ENCODE measurements at places on chromosomes 2 and 18.

DNA sequence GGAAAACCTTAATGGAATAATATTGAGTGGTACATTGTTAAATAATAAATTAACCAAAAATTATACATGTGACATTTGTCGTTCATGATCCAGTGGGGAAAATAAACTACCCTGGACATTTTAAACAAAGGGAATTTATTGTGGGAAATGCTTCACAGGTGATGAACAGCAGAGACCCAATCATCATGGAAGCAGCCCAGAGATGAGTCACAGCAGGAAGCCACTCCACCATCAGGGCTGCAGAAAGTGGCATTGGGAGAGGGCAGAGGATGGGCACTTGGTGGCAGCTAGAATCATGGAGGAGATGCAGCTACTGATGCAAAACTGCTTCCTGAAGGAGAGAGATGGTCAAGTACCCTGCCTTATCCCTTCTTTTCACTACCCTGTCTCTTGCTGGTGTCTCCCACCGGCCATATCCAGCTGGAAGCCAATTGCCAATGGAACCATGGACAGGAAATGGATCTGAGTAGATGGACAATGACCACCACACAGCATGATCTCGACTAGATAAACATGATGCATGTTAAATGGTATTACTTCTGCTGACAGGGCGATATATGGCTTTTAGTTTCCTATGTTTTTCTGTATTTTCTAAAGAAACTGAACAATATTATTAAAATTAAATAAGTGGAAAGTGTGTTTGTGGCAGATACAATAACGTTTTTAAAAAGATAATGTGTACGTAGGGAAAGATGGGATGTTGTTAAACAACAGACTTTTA lies 139.8 kb downstream of the RPIA start:
- no peak for DNase-seq

DNA sequence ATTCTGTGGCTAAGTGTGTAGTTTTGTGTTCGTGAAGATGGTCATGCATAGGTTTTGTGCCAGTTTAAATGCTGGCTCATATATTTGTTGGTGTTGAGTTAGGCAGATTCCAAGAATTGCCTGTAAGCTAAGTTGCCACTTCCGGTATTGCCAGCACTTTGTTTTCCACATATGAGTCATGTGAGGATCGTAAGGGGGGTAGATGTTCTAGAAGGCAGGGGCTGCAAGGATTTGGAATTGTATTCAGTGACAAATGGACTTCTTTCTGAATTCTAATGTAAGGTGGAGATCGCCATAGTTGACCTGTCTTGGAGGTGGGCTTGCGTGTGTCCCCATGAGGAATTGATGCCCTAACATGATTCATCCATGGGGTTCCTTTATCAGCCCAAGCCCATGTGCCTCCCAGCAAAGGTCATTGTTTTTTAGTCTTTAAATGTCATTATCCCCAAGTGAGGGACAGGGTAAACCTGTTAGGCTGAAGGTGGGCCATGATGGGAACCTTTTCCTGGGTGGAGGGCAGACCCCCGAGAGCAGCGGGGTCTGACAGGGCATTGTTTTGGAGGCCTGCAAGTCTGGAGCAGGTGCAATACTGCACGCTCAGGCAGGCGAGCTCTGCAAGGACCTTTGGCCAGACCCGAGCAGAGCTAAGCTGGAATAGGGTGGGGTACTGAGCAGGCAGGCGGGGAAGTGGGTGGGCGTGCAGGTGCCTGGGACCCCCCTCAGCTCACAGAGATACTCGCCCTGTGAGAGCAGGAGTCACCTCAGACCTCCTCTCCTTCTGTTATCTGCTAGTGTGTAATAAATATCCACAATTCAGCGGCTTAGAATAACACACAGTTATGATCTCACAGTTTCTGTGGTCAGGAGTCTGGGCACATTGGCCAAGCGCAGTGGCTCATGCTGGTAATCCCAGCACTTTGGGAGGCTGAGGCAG lies 77.4 kb downstream of the LRRFIP1 start:
- DNase-seq: no peak

DNA sequence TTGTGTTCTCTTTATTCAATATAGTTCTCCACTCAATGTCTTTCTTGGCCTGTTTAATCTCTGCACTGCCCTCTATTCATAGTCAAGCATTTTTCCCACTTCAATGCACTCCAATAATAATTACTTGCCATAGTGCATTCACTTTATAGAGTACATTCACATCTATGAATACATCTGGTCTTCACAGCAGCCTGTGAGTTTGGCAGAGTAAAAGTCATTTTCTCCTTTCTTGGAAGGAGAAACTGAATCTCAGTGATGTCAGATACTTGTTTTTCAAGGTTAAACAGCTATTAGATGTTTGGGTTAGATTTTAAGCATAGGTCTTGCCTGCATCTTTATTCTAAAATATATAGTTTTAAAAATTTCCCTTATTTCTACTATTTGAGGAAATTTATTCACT lies 373.2 kb downstream of the TRIB2 start:
- no peak for DNase-seq

DNA sequence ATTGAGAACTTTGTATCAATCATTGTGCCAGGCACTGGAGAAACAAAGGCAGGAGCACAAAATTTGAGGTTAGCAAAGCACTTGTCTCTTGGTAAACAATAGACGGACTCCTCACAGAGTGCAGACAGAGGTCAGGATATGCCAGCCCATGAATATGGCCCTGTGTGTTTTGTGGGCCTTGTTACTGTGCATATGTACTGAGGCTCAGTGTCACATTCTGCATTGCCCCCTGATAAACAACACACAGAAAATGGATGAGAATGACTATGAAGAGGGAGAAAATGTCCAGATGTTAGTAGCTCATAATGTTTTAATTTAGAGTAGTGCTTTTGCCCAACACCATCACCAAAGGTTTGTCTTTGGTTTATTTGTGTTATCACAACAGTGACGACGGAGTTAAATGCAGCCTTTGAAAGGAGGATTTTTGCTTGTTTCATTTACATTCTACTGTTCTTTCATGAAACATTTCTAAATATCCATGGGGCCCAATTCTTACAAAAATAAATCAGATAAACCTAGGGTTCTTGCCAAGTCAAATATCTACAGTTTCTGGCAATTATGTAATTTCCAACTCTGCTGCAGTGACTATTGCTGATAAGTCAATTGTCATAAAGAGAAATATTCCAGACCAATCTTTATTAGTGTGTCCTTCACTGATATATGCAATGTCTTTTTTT lies 14.6 kb upstream of the NT5C1B start:
- no peak for DNase-seq

DNA sequence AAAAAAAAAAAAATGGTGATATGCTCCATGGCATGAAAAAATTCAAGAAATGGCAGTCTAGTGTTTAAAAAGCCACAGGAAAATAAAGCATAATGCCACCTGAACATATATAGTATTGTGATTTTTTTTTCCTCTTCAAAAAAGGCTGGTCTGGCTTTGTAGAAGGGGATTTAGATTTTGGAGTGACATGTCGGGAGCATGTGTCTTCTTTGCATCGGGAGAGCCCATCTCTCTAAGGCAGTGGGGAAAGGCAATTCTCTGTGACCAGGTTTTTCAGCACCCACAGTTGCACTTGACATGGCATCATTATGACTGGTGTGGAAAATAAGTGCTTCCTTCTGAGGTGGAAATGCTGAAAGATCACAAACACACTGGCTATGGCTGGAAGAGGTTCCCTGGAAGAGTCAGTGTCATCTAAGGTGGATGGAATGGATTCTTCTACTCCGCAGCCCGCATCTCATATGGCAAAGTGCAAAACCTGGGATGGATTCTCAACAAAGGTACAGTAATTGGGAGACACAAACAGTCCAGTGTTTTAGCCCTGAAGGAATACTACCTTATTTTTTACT lies 172.5 kb downstream of the AGAP1 start:
- DNase-seq: peak; percentile 13

DNA sequence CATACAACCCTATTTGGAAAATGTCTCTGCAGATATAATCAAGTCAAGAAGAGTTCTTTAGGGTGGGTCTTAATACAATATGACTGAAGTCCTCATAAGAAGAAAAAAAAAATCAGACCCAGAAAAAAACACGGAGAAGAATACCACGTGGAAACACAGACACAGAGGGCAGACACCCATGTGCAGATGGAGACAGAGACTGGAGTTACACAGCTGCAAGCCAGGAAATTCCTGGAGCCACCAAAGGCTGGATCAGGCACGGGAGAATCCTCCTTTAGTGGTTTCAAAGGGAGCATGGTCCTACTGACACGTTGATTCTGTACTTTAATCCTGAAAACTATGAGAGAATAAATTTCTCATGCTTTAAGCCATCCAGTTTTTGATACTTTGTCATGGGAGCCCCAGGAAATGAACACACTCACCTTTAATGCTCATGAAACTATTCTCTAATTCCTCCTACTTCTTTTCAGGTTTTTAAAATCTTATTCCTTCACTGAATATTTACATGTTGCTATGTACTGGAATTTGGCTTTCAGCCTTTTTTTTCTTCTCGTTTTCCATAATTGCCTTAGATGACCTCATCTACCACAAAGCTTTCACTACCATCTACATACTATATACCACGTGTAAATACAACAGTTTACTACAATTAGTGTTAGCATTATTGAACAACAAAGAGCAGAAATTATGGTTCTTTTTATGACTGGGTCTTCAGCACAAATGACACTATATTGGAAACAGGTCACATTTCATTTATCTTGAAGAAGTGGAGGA lies 529.1 kb downstream of the IRS1 start:
- no peak for DNase-seq

- no peak for DNase-seq
These were observed 3.6 kb downstream of the REG3A start for GRCh38 chr2:79155826-79156476.

DNA sequence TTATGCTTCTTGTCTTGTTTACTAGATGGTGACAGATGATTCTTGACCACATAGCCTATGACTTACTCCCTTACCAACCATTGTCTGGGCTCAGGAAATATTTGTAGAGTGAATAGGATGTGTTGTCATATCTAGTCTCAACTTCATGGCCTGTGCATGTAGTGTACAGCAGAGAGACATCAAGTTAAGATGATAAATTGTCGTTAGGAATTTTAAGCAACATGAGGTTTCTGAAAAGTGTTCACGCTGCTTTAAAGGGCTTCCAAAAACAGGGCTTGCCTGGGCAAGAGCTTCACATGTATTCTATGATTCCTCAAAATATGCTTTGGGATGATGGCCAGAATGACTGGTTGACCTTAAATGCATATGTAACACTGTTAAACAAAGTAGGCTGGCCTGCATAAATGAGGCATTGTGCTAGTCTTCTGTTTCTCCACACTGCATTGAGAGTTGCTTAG lies 424.0 kb downstream of the RND3 start:
- DNase-seq: no peak

- DNase-seq: no peak
These were observed 46.6 kb downstream of the BCL2L11 start for GRCh38 chr2:111167076-111167862.

DNA sequence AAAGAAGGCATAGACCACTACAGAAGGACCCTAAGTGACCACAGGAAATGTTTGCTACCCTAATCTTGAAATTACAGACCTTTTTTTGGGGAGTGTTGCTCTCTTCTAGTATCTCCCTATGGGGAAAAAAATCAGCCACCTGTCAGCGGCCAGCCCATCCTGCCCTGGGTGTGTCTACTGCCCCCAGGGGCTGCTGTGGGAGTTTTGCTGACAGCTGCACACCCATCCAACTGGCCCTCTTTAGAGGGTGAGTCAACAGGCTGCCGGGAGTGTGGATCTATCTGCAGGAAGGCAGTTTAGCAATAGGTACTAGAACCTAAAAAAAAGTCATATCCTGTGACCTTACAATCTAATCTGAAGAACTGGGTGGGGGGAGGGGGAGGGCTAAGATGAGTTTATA lies 796 bp upstream of the DYSF start:
- DNase-seq: no peak

DNA sequence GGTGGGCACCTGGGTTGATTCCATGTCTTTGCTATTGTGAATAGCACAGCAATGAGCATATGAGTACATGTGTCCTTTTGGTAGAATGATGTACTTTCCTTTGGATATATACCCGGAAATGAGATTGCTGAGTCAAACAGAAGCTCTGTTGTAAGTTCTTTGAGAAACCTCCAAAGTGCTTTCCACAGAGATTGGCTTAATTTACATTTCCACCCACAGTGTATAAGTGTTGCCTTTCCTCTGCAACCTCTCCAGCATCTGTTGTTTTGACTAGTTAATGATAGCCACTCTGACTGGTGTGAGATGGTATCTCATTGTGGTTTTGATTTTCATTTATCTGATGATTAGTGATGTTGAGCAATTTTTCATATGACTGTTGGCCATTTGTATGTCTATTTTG lies 194.8 kb downstream of the ZNF804A start:
- DNase-seq: no peak

- no peak for DNase-seq
These were observed 5.0 kb downstream of the MAL start for GRCh38 chr2:95030496-95030895.

GRCh38 chr2:227932403-227932802 lies 61.0 kb downstream of the DAW1 start:
- DNase-seq: no peak

GRCh38 chr2:12469141-12469561 lies 247.6 kb upstream of the TRIB2 start:
- no peak for DNase-seq

GRCh38 chr18:63140997-63141777 lies 178.4 kb downstream of the BCL2 start:
- DNase-seq: no peak

DNA sequence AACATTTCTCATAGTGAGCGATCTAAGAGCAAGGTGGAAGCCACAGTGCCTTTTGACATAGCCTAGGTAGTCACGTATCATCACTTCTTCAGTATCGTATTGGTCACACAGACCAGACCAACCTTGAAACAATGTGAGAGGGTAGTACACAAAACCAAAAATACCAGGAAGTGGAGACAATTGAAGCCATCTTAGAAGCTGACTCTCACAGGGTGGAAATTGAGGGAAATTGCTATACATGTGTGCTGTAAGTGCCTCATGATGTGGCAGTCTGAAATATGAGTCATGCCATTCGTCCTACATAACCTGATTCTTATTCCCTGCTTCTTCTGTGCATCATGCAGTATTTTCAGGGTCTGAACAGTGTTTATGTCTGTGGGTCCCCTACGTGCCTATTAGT lies 62.3 kb upstream of the STON1 start:
- no peak for DNase-seq

DNA sequence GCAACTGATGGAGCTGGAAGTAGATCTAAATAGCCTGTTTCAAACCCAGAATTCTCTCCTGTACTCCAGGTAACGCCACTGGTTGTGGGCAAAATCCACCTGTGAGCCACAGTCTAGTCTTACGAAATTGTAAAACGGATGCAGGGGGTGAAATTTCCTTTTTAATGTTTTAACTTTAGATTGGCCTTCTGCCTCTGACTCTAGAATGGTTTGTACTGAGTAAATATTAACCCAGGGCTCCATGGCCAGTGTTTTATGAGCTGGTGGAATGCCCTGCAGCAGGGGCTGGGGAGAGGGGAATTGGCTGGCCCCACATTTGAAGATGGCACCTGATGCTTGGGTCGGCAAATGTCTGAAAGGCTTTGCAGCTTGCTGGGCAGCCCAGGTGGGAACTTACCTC lies 156.6 kb downstream of the MYCN start:
- DNase-seq: no peak

GRCh38 chr2:48362515-48362914 lies 167.4 kb upstream of the STON1 start:
- DNase-seq: no peak
